Activated naive CD4-positive, alpha-beta T cell treated with Interleukin-2 at 50 U/mL for 16 hours (primary cell): ENCODE measurements at places on chromosomes 16 and 17.

GRCh38 chr16:29898804-29899515 lies 390 bp downstream of the SEZ6L2 start:
- no peak for DNase-seq

- DNase-seq = no peak
Measured at GRCh38 chr16:57783116-57783515, 19.2 kb downstream of the KIFC3 start.

- DNase-seq = no peak
Measured at GRCh38 chr17:79866791-79867518, 27.7 kb upstream of the CBX4 start.

GRCh38 chr17:69810326-69810965 lies 264.6 kb upstream of the KCNJ16 start:
- no peak for DNase-seq

GRCh38 chr17:68748381-68748780 lies 147.2 kb upstream of the FAM20A start:
- DNase-seq = no peak

DNA sequence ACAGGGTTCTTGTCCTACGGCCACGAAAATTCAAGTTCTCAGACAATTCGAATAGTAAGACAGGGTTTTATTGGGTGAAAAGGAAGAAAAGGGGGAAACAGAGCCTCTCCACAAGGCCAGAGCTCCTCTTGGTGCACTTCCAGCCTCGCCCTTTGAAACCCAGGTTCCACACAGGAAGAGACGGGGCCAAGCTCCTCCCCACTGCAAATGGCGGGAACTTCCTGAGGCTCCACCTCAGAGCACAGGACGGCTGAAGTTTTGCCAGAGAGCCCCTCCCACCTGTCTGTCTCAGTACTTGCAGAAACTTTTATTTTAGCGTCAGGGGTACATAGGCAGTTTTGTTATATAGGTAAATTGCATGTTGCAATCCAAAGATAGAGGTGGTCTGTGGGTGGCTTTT lies 165.7 kb upstream of the CDH8 start:
- no peak for DNase-seq
